ENCODE measurements at places on chromosomes 3 and 15.

DNA sequence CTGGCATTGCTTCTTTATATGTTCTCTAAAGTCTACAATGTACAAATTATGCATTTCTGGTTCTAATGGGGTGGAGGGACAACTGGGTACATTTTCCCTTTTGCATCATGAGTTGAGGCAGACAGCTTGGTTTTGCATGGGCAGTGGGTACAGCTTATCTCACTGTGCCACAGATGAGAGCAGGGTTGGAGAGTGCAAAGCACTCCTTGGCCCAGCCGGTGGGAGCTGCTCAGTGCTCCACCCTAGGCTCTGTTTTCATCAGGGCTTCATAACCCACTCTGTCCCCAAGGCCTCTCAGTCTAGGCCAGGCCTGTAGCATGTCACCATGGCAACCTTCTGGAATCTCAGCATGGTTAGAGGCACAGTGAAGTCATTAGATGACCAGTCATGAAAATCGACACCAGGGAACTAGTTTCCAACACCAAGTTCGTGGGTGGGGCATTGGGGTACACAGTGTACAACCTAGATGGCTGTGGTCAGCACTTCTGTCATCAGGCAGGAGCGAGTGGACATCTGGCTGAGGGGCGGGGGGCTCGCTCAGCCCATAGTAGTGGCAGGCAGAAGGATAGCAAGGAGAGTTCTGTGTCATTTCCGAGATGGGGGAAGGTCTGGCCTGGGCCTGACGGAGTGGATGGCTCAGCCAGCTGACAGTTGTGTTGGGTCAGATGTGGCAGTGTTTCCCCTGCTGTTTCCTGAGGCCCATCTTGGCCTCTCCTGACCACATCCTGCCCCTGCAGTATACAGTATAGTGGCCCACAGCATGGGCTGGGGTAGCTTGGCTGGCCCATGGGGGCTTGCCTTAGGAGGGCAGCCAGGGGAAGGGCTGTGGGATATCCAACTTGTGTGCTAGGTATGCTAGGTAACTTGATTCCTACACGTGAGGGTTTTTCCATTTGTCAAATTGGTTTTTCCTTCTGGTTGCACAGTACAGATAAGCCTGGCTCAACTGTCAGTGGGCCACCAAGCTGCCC is 75.7 kb upstream of the PRR23C start:
- no peak for DNase-seq

DNA sequence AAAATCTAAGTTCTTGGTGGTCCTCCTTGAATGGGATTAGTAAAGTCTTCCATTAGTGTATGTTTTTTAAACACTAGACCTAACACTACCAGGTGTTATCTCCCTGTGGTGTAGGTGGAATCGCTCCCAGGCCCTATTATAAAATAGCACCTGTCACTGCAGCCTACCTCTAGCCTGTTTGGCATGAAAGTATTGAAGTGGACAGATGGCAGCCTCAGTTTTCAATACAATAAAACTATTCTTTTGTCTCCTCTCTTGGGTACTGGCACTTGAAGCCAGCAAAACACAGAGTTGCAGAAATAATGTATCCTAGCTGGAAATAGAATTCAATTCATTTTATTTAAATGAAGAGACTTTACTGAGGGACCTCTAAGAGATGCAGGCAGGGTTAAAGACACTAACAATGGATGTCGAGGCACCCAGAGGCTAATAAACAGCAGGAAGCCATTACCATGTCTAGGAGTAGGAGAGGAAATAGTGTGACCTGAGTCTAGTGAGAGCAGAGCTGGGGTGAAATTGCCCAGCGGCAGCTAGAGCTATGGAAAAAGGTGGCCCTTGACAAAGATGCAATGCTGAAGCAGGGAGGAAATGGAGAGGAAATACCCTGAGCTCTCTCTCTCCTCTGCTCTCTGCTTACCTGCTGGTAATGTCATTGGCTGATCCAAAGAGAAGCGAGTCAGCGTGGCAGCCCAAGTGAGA is 49.1 kb upstream of the TMEM158 start:
- no peak for DNase-seq

DNA sequence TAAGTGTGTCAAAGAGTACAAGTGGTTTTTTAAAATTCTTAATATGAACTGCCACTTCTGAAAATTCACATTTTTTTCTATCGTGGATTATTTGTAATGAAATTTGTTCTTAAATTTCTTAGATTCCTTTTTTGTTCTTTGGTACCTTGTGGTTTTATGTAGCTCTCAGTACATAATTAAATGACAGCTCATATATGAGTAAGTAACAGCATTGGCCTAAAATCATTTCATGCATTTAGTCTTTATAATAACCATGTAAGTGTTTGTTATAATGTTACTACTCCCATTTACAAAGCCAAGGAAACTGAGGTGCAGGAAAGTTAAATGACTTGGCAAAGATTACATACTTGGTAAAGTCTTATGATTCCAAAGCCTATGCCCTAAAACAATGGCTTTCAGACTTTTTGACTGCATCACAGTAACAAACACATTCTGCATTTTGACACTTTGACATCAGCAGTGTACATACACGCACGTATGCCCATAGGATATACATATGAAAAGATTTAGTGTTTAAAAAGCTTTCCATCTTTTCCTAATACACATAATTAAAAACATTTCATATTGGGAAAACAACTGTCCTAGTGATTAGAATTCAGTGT is 14.9 kb downstream of the SPRED1 start:
- no peak for DNase-seq

- DNase-seq, result no peak
Observed at GRCh38 chr15:64687172-64687571, 88.2 kb downstream of the RBPMS2 start.

- peak; percentile 50 for DNase-seq
Observed at GRCh38 chr3:108125550-108126071, 34.8 kb upstream of the CD47 start.

DNA sequence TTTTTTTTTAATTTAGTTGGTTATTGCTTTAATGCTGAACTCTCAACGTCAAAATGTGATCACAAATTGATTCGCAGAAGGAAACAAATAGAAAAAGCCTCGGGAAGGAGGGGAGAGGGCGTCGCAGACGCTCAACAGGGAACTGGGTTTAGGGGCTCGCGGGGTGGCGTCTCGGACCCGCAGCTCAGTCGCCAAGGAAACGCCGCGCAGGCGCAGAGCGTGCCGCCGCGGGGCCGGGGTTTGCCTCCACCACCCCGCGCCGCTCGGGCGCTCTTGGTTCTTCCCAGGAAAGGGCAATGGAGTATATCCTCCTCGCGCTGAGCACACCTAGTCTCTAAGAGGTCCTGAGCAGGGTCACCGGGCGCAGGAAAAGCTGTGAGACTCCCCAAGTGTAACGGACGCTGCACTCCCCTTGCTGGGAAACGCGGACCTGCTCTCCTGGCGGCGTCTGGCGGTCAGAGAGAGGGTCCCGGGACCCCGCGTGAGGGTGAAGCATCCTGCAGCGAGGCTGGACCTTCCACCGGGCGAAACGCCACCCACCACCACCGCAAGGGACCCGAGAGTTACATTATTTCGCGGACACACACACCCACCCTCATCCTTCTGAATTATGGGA is 753 bp downstream of the PLCH1 start:
- DNase-seq, result peak; percentile 12

DNA sequence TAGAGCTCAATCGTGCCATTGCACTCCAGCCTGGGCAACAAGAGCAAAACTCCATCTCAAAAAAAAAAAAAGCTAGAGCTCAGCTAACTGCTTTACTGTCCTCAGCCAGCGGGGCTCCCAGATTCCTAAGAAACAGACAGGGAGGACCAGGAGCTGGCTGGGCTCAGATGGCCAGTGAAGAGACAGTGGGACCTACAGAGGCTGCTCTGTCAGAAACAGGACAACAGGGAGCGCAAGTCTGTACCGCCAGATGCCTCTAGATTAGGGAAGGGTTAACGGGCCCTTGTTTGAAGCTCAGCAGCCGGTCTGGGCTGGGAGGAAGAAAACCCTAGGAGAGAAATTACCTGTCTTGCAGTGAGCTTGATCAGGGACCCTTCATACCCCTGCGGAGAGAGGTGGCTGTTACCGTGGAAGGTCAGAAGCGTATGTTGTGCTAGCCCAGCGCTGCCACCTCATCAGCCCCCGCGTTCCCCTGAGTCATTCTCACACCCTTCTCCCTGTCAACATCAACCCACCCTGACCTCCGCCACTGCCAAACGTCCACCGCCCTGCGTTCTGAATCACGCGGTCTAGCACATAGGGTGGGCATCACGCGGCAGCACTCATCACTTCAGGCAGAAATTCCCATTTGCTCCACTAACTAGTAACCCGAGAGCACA is 25.3 kb downstream of the RBPMS2 start:
- no peak for DNase-seq

GRCh38 chr15:89081878-89082277 is 6.4 kb upstream of the ABHD2 start:
- no peak for DNase-seq

DNA sequence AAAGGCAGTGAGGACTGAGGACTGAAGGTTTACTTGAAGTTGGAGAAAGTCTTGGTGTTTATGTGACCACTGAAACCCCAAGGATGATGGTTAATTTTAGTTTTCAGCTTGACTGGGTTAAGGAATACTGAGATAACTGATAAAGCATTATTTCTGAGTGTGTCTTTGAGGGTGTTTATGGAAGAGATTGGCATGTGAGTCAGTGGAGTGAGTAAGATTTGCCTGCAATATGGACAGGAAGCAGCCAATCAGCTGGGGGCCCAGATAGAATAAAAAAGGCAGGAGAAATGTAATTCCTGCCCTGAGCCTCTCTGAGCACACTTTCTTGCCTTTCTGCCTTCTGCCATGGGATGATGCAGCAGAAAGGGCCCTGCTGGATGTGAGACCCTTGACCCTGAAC is 92.4 kb downstream of the KBTBD8 start:
- DNase-seq, result no peak

- no peak for DNase-seq
Observed at GRCh38 chr3:183264268-183264667, 11.2 kb downstream of the B3GNT5 start.

- no peak for DNase-seq
Observed at GRCh38 chr15:92616621-92617548, 38.7 kb downstream of the FAM174B start.

DNA sequence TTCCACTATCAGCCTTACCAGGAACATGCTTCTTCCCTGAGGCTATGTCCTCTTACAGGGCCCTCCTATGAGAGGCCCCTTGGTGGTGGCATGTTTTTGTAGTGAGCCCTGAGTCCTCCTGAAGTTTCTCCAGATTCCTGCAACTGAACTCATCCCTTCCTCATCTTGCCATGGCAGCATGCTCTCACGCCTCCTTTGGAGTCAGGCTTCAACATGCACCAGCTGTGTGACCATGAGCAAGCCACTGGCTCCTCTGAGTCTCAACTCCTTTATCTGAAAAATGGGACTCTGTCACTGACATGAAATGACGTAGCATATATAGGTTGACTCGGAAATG is 216.3 kb upstream of the TLE3 start:
- DNase-seq, result no peak

DNA sequence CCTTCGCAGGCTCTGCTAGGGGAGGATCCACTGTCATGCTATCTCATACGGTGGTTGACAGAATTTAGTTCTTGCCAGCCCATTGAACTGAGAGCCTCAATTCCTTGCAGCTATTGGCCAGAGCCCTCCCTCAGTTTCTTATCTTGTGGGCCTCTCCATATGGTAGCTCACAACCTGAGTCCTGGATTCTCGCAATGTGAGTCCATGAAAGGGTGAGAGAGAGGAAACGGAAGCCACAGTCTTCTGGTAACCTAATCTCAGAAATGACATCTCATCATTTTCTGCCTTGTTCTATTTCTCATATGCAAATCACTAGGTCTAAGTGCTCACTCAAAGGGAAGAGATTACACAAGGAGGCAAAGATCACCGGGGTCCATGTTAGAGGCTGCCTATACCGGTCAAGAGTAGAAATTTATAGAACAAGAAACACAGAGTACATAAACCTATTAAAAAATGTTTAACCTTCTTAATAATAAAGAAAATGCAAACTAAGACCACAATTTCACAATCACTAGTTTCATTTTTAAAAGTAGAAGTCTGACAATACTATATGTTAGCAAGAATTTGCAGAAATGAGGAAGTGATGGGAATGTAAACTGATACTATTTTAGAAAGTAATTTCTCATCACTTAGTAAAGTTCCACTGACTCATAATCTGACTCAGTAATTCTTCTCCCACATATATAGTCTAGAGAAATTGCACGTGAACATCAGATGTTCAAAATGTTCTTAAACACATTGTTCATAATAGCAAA is 378.4 kb upstream of the AGTR1 start:
- no peak for DNase-seq

DNA sequence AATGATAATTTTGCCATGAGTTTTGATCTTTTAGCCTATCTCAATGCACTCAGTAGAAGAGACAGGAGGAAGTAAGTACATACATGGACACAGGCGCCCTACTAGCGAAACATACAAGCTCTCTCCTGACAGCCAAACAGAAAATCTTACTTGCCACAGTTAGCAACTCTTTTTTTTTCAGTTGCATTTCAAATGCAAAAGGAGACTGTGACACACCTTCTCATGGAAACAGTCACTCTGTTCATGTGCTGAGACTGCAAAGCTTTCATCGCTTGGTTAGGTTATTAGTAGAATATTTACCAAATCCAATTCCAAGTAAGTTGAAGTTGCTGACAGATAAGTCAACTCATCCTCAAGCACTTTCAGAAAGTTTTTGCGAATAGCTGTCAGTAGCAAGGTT is 223.3 kb downstream of the FOXP1 start:
- no peak for DNase-seq

GRCh38 chr3:48344867-48345507 is 11.5 kb upstream of the SPINK8 start:
- no peak for DNase-seq

DNA sequence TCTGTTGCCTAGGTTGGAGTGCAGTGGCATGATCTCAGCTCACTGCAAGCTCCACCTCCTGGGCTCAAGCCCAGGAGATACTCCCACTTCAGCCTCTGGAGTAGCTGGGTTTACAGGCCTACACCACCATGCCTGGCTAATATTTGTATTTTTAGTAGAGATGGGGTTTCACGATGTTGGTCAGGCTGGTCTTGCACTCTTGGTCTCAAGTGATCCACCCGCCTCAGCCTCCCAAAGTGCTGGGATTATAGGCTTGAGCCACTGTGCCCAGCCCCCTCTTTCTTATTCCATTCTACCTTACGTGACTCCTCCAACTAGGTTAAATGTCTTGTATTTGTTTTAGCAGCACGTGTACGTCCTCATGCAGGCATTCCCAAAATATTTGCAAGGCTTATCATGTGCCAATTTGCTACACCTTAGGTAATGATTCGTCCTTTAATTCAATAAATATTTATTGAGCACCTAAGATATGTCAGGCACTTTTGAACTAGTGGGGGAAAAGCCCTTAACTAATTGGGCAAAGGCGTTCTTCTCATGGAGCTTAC is 14.9 kb upstream of the MAGI1 start:
- DNase-seq, result no peak

DNA sequence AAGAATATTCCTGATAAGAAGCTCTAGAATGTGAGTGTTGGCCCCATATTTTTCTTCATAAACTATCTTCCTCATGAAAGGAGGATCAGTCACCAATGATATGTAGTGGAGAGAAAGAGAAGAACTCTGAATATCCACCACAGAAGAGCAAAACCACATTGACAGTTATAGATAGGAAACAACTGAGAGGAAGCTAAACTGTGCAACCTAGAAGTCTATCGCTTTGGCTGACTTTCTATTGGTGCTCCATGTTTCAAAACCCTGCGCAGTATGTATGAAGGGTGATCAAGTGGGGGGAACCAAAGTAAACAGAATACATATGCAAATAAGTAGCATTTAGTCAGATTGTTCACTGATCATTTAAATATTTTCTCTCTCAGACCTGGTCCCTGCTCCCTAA is 41.0 kb upstream of the ZNF280D start:
- no peak for DNase-seq

Data from activated T-cell treated with anti-CD3 and anti-CD28 coated beads for 4 hours (primary cell).